Esophagus muscularis mucosa (tissue), 4 donors: ENCODE measurements at places on chromosomes 11 and 22. TPM values are rescaled to one million over a fixed set of nuclear protein-coding genes. Genes with fewer than 3 reads are reported as not detected.

Gene BEST1
- 4.6 TPM for total RNA-seq

Gene OR8A1
- not detected for total RNA-seq

DNA sequence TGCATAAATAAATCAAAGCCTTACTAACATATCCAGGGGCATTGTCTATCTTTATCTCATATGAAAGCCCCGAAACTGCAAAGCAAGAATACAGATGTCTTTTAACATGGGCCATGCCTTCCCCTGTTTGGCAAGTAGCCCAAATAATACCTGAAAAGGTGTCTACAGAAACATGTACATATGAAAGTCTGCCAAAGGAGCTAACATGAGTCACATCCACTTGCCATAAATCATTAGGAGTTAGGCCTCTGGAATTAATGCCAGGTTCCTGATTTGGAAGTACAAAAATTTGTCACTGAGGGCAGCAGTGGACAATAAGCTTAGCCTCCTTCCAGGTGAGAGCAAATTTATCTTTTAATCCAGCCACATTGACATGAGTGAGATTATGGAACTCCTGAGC lies 85.5 kb upstream of the PGR start:
- H3K4me3 ChIP-seq: no peak overlapping the region
- no peak for DNase-seq
- no peak overlapping the region for H3K27ac ChIP-seq
- H3K27me3 ChIP-seq: no peaks in the 10 kb centered on the region
- H3K4me1 ChIP-seq: peaks cover 10% of the 10 kb centered on the region

GRCh38 chr11:130623670-130624668 lies 175.5 kb downstream of the ADAMTS15 start:
- no peaks in the 10 kb centered on the region for H3K27me3 ChIP-seq
- DNase-seq: no peak
- H3K4me3 ChIP-seq: no peak overlapping the region
- no peaks in the 10 kb centered on the region for H3K36me3 ChIP-seq
- peaks cover 15% of the 10 kb centered on the region for H3K4me1 ChIP-seq
- peak overlapping the region; percentile 68 for H3K27ac ChIP-seq

DNA sequence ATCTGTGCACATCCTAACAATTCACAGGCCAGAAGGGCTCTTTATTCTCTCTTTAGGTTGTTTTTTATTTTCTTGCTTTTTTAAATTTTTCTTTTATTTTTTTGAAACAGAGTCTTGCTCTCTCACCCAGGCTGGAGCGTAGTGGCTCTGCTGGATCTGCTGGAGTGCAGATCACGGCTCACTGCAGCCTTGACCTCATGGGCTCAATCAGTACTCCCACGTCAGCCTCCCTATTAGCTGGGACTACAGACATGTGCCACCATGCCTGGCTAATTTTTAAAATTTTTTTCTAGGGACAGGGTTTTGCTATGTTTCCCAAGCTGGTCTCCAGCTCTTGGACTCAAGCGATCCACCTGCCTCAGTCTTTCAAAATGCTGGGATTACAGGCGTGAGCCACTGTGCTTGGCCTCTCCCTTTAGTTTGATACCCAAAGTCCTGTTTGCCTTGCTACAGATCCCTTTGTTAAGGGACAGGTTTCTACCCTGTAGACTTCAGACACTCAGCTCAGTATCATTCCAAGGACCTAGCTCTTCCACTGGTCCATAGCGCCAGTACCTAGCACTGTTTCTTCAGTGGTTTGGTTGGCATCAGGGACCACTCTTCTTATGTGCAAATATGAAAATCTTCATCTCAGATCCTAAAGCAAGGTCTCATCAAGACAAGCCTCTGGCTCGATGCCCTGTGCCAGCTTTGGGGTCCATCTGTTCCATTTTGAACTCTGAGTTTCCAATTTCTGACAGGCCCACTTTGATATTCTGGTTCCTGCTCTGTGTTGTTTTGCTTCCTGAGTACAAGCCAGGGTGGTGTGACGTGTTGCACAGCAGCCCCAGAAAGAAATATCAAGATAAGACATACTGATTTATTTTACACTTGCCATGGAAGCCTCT lies 211.7 kb downstream of the FAT3 start:
- H3K27me3 ChIP-seq: no peaks in the 10 kb centered on the region
- no peak overlapping the region for H3K4me3 ChIP-seq
- H3K36me3 ChIP-seq: no peaks in the 10 kb centered on the region
- H3K4me1 ChIP-seq: peaks cover 7% of the 10 kb centered on the region
- DNase-seq: no peak

DNA sequence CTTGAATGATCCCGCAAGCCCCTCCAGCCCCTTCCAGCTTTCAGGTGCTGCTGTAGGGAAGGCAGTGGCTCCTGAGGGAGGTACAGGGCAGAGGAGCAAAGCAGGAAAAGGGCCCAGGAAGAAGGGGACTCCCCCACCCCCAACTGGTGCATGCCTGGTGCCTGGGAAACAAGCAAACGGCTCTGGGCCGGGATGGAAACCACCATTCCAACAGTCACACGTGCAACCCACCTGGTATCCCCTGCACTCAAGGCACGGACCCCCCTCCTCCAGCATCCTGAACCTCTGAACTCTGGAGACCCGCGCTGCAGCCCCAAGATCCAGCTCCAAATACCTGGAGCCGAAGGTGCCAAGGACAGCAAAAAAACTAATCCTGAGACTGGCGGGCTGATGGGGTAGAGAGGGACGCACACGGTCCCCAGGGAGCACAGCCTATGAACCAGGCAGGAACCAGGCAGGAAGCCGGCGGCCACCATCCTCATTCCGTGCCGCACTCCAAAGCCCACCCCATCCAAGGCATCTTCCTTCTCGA lies 537 bp downstream of the SCN4B start:
- H3K4me1 ChIP-seq: peaks cover 40% of the 10 kb centered on the region
- DNase-seq: no peak
- H3K36me3 ChIP-seq: no peaks in the 10 kb centered on the region
- peak overlapping the region; percentile 55 for H3K4me3 ChIP-seq

GRCh38 chr11:125418396-125418795 lies 77.7 kb downstream of the FEZ1 start:
- no peaks in the 10 kb centered on the region for H3K27me3 ChIP-seq
- H3K36me3 ChIP-seq: no peaks in the 10 kb centered on the region
- H3K27ac ChIP-seq: no peak overlapping the region
- H3K4me1 ChIP-seq: no peaks in the 10 kb centered on the region
- DNase-seq: no peak

- no peaks in the 10 kb centered on the region for H3K27me3 ChIP-seq
- DNase-seq: no peak
- no peak overlapping the region for H3K4me3 ChIP-seq
- no peaks in the 10 kb centered on the region for H3K36me3 ChIP-seq
Observed at GRCh38 chr11:116225236-116225635, 547.6 kb downstream of the BUD13 start.

DNA sequence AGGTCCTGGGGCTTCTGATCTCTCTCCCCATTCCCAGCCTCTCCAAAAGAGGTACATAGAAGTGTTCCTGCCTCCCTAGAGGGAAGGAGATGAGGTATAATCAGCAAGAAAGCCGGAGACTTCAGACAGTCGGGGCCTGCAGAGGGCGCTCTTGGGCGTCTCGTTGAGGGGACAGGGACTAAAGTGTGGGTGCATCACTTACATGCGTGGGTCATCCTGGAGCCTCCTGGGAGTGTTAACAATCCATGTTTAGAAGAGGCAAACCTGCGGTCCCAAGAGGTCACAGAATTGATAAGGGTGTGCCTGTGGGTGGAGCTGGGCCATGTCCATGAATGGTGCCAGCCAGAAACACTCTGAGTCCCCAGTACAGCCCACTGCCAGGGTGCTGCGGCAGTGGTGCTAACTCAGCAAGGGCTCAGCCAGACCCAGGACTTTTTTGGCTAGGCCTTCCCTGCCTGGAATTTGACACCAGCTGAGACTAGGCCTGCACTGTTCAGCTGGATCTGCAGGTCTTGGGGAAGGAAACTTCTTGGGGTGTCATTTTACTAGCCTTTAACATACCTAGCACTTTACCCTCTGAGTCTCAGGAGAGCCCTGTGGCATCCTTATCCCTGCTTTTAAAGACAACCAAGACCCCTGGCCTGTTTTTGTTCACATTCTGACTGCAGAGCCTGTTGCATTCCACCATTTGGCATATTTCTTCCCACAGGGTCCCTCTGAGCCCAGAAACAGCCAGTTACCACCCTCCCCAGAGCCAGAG lies 5.5 kb downstream of the YDJC start:
- H3K4me1 ChIP-seq: peaks cover 56% of the 10 kb centered on the region
- H3K36me3 ChIP-seq: peaks cover 26% of the 10 kb centered on the region
- no peak for DNase-seq
- no peak overlapping the region for H3K4me3 ChIP-seq
- no peaks in the 10 kb centered on the region for H3K27me3 ChIP-seq
- H3K27ac ChIP-seq: peak overlapping the region; percentile 18

GRCh38 chr11:2580061-2580421 lies 119.8 kb downstream of the KCNQ1OT1 start:
- H3K27me3 ChIP-seq: no peaks in the 10 kb centered on the region
- H3K4me3 ChIP-seq: no peak overlapping the region

DNA sequence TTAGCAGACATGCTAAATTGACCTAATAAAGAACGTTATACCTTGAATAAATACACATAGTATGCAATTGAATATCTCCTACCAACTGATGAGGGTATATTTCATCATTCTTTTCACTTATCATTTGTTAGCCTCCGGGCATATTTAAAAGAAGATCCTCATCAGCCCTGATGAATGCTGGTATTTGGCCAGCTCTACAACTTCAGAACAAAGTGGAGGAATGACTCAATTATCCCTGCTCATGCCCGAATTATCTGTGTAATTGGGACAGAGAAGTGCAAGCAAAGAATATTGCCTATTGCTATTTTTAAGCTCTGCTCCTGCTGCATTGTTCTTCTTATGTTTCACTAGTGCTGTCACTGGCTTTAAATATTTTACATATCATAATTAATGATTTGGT lies 622.1 kb downstream of the METTL15 start:
- no peak for DNase-seq
- H3K27ac ChIP-seq: no peak overlapping the region
- no peaks in the 10 kb centered on the region for H3K4me1 ChIP-seq

- H3K27me3 ChIP-seq: no peaks in the 10 kb centered on the region
- no peak overlapping the region for H3K4me3 ChIP-seq
- no peak for DNase-seq
- no peak overlapping the region for H3K27ac ChIP-seq
Observed at GRCh38 chr22:32486656-32487390, 12.2 kb downstream of the FBXO7 start.
